Uterus (tissue), 4 donors: ENCODE measurements at places on chromosomes 1 and 21.

DNA sequence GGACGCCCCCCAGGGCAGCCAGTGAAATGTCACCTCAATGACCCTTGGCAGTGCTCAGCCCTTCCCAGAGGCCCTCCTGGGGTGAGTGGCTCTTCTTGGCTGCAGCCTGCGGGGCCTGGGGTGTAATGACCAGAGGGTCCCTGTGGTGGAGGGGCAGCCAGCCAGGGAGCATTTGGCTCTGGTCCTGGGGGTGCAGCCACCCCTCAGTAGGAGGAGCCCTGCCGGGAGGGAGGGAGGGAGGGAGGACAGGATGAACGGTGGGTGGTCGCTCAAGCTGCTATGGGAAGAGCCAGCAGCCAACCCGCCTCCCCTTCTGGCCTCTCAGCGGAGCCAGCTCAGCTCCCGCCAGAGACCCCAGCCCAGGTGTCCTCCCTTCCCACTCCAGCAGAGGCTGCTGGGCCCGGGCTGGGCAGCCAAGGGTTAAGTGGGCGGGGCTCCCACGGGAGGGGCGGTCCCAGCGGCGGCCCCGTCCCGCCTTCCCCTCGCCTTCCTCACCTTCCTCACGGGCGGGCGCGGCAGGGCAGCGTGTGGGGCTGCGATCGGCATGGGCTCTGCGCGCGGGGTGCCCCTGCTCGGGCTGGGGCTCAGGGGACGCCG lies 9.0 kb upstream of the PLCH2 start:
- no peak for DNase-seq

DNA sequence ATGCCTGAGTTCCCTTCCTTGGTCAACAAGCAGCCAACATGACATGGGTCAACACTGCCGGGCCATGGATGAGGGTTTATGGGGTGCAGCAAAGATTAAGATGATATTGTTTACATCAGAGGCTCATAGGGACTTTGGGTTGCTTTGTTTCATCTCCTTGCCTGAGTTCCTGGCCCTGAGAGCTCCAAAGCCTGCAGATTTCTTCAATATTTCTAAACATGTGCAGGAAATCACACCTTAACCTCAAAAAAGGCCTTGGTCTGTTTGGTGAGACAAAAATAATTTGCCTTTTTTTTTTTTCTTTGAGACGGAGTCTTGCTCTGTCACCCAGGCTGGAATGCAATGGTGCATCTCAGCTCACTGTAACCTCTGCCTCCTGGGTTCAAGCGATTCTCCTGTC lies 876 bp downstream of the SLAMF8 start:
- no peak for DNase-seq

DNA sequence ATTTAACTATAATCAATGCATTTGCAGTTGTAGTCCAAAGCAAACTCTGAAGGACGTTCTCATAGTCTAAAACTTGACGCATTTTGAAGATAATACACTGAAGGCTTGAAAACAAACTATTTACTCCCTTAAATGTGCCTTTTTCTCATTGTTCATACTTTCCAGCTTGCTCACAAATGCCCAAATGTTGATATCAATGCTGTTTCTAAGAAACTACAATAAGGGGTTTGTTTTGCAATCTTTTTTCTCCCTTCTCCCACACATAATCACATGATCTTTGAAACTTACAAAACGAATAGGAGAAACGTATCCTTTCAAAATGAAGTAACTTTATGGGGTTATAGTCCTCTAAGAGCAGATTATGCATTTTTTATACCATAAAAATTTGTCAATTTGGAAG lies 508.7 kb downstream of the DPYD start:
- no peak for DNase-seq

DNA sequence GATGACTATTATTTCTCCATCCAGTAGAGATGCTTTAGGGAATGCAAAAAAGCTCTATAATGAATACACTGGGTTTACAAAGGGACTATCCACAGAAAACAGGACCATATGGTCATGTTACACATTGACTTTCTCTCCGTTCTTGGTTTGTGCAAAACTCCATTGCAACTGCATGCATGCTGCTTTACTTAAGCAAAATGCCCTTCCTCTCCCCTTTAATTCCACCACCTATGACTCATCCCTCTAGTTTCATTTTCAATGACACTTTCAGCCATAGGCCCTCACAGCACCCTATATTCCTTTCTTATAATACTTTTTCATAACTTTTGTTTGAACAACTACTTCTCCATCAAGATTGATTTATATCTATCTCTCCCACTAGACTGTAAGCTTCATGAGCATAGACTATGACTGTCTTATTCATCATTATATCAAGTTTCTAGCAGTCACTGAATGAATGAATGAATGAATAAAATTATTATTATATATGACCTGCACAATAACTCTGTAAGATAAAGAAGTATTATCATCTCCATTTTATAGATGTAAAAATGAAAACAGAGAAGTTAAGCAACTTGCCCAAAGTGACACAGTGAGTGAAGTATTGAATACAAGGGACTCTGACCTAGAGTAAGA lies 248.9 kb downstream of the PLPP3 start:
- DNase-seq: no peak

DNA sequence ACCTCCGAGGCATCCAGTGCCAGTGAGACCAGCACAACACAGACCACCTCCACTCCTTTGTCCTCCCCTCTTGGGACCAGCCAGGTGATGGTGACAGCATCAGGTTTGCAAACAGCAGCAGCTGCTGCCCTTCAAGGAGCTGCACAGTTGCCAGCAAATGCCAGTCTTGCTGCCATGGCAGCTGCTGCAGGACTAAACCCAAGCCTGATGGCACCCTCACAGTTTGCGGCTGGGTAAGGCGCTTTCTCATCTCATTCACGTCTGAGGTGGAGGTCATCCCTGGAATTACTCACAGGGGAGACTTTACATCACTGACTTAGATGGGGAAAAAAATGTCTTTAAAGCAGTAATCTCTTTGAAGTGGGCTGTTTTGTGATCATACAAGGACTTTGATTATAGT lies 106.3 kb downstream of the CD247 start:
- DNase-seq: no peak

GRCh38 chr1:28602536-28603439 lies 10.7 kb downstream of the RAB42 start:
- DNase-seq: peak; percentile 54

DNA sequence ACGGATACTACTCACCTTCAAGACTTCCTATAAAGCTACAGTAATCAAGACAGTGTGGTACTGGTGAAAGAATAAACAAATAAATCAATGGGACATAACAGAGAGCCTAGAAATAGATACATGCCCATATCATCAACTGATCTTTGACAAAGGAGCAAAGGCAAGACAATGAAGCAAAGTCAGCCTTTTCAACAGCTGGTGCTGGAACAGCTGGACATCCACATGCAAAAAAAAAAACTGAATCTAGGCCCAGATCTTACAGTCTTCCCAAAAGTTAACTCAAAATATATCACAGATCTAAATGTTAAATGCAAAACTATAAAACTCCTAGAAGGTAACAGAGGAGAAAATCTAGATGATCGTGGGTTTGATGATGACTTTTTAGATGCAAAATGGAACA lies 170.3 kb downstream of the MIS18A start:
- DNase-seq: no peak

DNA sequence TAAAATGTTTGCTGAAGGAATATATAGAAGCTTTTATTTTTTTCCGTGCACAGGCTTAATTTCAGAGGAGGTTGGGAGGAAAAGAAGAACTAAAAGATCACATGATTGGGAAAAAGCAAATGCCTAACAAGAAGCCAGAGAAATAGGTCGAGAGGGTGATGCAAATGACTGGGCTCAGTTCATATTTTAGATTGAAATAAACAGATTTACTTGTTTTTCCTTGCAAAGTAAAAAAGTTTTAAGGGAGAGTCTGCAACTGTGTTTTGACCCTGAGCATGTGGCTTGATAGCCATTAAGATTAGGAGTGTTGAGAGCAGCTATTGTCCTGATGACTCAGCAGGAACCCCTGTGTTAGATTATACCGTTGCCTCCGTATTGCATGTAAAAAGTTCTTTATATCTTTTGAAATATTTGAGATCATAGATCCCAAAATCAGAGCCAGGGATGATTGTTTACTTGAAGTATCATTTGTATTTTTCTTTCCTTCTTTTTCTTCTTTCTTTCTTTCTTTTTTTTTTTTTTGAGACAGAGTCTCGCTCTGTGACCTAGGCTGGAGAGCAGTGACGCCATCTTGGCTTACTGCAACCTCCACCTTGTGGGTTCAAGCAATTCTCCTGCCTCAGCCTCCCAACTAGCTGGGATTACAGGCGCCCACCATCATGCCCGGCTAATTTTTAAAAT lies 20.2 kb downstream of the CLIC4 start:
- no peak for DNase-seq

- DNase-seq: peak; percentile 75
These were observed 109.9 kb downstream of the GALNT2 start for GRCh38 chr1:230176871-230177411.

DNA sequence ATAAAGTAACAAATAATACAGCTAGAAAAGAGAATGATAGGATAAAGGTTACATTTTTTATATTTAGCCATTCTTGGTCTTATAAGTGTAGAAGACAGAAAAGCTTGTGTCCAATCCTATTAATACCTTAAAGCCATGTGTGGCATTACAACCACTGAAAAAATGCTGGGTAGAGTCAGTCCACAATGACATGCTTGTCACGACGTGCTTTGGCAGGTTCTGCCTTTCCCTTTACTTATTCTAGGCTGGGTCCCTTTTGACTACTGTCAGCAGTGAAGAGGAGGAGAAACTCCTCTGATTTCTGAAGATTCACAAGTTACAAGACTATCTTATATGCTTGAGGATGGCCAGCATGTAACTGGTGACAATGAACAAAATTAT lies 14.6 kb upstream of the AIM2 start:
- no peak for DNase-seq

DNA sequence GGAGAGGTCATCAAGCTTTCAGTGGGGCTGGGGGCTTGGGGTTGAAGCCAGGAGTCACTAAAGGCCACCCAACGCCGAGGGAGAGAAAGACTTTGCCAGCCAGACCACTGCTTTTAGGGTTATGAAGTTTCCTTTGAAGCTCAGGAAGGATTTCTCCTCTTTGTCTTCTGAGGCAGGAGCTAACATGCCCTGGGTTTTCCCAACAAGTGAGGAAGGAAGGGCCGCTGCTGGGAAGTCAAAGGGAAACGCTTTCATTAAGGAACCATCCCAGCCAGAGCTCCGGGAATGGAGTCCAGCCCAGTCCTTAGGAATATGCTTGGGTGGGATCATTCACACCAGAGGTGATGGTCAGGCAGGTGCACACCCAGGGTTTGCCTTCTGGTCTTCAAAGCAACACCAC lies 436.9 kb downstream of the PRDM2 start:
- no peak for DNase-seq

- DNase-seq: no peak
These were observed 5.6 kb upstream of the SLC2A5 start for GRCh38 chr1:9075022-9075421.

GRCh38 chr21:25885405-25885804 lies 150.6 kb downstream of the GABPA start:
- no peak for DNase-seq

GRCh38 chr21:31988492-31989290 lies 115.9 kb downstream of the HUNK start:
- DNase-seq: no peak

- no peak for DNase-seq
These were observed 197.5 kb upstream of the ST6GALNAC5 start for GRCh38 chr1:76669624-76670315.

DNA sequence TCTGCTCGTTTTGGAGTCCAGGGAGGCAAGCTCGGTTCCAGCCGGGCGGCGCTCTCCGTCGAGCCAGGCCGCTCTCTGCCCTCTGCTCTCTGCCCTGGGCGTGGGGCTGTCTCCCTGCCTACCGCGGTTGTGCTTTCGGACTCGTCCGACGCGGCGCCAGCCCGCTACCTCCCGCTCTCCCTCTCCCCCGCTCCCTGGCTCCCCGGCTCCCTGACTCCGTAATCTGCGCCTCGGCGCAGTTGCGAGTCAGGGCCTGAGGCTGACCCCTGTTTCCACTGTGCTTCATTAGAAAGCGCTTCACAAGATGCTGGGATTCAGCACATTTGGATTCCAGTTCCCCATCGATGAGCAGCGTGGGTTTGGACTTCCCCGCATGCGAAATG lies 2.2 kb downstream of the SOX13 start:
- peak; percentile 53 for DNase-seq

GRCh38 chr1:170871868-170872267 lies 63.5 kb upstream of the MROH9 start:
- DNase-seq: no peak

DNA sequence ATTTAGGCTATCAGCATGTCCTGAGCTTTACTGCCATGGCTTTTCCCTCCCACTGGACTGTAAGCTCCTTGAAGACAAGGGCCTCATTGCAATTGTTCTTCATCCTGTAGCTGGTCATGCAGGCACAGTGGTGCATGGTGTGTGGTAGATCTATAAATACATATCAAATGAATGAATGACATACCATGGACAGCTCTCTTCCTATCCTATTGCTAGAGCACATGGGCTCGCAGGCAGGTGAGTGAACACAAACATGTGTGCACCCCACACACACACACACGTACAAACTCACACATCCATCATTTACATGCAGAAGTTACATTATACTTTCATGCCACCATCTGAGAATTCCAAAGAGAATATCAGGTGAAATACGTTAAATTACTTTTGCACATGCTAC lies 172.9 kb upstream of the RUNX1 start:
- DNase-seq: no peak

DNA sequence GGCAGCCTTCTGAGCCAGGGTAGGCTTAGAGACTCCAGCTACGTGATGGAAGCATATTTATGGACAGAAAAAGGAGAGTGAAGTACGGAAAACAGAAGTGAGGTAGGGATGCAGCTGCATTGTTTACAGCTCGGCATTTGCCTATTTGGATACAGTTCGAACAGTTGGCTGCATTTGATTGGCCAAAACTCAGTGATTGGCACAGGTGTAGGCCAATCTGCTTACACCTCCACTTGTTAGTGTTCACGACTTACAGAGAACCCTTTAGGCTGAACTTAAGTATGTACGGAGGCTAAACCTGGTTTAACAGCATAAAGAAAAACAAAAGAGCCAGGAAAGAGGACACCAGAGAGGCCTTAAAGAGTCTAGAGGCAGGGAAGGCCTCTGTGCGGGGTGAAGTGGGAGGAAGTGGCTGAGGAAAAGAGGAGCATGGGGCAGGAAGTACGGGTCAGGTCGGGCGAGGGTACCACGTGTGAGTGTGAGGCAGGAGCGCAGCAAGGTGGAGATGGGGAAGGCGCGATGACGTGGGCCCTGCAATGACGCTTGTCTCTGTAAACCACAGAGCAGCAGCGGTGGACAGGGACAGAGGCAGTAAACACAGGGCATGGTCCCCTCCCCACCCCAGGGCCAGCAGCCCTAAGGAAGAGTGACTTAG lies 32.0 kb downstream of the RSPH1 start:
- no peak for DNase-seq

DNA sequence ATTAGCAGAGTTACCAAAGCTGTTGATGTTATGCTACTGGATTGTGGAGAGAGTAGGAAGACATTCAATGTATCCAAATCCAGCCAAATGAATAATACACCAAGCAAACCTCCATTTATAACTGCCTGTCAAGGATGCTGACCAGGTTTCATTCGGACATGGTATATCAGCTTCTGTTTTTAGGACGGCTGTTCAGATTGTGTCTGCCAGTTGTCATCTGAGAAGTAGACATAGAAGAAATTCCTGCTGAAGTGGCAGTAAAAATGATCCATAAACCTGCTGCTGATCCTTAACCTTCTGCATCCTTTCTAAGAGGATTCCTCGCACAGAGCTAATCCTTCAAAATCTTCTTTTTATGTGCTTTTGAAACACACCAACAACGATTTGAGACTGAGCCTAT lies 663.6 kb upstream of the PLXNA2 start:
- DNase-seq: no peak

- no peak for DNase-seq
These were observed 48.6 kb upstream of the CACHD1 start for GRCh38 chr1:64421377-64421776.
